ENCODE measurements at places on chromosomes 16 and 17.

DNA sequence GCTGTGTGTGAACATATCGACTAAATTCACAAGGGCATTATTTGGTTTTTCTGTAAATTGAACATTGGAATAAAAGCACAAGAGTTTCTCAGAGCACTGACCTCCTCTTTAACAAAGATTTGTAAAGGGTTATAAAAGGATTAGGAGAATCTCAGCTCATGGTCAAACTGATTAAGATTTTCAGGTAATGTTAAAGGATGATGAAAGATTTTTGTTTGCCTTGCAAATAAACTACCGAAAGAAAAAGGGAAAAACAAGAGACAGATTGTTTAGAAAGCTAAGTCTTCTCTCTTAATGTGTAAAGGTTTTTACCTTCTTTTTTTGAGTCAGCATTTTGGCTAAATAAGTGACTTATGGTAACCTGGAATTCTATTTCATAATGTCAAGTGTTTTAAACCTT is 47.6 kb upstream of the MED9 start:
- no peak for DNase-seq

DNA sequence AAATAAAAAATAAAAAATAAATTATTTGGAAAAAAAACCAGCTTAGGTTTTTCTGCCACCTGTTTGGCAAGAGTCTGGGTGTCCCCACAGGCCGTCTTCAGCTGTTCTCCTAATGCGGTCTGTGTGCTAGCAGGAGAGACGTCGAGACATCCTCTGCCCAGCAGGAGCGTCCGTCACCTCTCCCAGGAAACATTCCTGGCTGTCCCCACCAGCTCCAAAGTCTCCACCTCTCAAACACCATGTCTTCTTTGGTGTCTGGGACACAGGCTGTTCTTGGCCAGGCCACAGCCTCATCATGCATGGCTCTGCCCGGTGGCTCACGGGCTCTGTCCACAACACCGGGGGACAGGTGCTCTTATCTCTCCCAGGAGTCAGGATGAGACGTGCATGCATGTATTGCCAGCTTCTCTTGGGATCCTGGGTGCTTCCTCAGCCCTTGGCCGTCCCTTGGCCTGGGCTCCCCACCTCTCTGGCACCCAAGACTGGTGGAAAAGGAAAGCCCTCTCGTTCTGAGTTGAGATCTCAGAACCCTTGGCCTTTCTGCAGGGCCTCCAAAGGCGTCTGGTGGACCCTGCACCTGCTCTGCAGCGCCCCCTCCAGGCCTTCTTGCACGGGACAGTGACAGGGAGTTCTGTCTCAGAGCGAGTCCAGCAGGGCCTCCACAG is 84.9 kb upstream of the CBX4 start:
- no peak for DNase-seq

GRCh38 chr16:13041646-13042290 is 140.4 kb downstream of the SHISA9 start:
- no peak for DNase-seq

DNA sequence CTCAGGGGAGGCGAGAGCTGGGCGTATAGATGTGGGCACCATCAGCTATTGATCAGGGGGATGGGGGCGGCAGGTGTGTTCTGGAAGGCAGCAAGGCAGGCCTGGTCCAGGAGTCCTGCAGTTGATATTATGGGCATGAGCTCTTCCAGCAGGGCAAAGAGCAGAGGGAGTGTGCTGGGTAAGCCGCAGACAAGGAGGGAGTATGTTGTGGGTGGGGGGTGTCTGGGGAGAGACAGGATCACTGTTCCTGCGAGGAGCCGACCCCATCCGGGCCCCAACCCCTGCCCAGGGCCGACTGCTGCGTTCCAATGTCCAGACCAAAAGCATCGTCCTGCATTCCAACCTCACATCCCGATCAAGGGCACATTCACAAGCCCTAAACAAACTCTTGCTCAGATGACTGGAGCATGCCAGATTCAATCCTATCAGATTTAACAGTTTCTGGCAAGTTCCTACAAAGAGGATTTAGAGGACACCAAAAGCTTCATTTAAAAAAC is 9.2 kb downstream of the MXRA7 start:
- no peak for DNase-seq

DNA sequence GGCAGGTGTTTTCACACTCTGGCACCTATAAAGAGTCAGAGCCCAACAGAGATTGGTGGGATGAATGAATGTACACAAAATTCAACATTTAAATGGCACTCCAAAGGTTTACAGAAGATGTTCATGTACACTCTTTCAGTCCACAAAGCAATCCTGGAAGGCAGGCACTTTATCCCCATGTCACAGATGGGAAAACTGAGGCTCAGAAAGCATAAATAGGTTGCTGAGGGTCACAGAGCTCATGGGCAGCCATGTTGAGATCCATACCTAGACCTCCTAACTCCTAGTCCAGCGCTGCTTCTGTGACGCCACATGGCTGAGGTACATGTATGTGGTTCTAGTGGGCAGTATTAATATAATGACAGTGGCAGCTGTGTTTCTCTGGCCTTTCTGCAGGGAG is 157.7 kb upstream of the LHX1 start:
- DNase-seq = no peak

DNA sequence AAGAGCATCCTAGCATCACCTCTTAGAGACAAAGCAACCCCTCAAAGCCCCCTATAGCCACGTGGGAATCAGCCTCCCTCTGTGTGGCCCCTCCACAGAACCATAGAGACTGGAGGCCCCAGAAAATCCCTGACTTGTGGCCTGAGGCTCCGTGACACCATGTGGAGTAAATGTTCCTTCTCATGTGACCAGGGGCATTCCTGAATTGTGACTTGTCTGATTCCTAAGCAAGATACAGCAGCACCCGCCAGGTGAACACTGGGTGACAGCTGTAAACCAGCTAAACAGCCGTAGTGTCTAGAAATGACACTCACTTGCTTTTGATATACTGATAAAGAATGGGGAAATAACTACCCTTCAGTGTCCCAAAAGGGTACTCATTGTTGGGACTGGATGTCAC is 79.0 kb downstream of the DYNLRB2 start:
- no peak for DNase-seq

DNA sequence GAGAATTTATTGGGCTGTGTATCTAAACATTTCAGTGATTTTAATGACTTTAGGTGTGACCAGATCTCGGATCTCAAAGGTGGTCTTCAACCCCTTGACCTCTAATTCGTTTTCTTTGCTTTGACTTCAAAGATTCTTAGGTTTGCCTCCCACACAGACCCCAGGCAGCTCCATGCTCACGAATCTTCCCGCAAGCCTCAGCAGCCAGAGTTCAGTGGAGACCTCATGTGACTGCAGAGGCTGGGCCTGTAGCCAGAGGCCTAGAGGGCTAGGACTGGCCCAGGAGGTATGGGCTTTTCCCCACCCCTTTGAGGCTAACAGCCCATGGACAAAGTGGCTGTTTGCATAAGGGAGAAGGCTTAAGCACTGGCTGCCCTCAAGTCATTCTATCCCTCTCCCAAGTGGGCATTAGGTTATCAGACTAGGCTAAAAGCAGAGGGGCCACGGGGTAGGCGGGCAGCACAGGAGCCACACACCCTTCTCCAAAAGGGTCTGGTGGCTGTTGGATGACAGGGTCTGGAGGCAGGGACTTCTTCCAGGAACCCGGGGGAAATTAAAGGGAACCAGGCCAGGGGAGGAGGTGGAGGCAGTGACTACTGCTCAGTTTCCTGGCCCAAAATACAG is 3.0 kb downstream of the HIRIP3 start:
- DNase-seq = peak; percentile 40

GRCh38 chr16:86566966-86567700 is 504 bp downstream of the FOXC2 start:
- no peak for DNase-seq

GRCh38 chr17:70366386-70366785 is 197.1 kb downstream of the KCNJ2 start:
- DNase-seq = no peak

DNA sequence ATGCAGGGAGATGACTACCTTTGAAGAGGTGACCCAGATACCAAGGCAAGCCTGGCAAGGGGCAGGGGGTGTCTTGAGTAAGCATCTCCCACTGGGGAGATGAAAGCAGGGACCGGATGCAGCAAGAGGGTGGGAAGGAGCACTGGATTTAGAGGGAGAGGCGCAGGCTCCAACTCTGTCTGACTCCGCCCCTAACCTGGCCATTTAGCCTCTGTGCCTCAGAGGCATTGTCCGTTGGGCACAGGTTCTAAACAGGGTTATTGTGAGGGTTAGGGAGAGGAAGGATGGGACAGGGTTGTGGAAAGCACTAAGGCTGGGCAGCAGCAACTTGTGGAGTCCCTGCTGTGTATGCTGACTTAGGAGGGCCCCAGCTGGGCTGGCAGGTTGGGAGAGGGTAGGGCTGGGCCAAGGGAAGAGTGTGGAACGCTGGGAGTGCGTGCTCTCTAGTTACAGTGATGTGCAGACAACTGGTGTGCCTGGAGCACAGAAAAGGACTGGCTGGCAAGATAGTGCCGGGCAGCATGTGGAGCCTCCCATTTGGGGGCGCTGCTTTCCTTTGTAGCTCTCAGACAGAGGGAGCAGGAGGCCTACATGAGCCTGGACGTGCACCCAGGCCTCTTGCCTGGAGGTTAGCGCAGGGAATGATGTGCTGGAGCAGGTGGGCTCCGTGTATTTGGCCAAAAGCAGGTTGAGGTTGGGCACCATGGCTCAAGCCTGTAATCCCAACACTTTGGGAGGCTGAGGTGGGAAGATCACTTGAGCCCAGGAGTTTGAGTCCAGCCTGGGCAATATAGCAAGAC is 26.2 kb downstream of the TBX2 start:
- DNase-seq = no peak

GRCh38 chr16:70570967-70571570 is 47.5 kb downstream of the SF3B3 start:
- DNase-seq = no peak

DNA sequence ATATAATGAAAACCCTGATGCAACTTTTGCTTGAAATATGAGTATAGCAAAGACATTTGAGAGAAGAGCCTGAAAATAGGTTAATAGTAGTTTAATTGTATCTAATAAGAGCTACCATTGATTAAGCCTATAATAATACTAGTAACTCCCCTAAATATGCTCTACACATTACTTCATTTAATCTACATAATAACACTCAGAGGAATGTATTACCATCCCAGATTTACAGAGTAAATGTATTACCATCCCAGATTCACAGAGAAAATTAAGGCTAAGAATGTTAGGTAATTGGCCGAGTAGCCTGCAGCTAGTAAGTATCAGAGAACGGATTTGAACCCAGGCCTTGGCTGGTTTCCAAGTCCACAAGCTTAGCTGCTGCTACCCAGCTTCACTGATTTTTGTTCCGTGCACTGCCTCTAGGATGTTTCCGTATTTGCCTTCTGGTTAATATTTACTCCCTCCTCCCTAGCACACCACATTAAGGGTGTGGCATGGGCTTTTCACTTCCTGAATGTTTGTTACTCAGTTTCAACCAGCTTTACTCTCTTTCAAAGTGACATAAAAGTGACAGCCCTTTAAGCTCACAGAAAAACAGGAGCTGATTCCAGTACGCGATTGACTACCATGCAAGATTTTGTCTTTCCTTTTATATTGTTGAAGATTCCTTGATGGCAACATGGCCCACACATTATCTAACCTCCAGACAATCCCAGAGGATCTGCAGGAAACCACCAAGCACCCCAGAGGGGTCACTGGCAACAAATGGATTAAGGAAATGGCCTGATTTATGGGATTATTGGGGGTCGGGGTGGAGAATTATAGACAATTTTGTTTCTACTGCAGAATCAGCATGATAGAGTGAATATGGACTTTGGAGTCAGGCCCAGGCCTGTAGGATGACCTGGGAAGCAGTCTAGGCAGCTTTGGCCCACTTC is 26.7 kb upstream of the TOX3 start:
- DNase-seq = no peak

- no peak for DNase-seq
These were observed 237.7 kb downstream of the SEC14L1 start for GRCh38 chr17:77378318-77379064.

- no peak for DNase-seq
These were observed 1.4 kb downstream of the BAIAP2 start for GRCh38 chr17:81036197-81036941.

- no peak for DNase-seq
These were observed 267.5 kb downstream of the IRF8 start for GRCh38 chr16:86166414-86166813.

DNA sequence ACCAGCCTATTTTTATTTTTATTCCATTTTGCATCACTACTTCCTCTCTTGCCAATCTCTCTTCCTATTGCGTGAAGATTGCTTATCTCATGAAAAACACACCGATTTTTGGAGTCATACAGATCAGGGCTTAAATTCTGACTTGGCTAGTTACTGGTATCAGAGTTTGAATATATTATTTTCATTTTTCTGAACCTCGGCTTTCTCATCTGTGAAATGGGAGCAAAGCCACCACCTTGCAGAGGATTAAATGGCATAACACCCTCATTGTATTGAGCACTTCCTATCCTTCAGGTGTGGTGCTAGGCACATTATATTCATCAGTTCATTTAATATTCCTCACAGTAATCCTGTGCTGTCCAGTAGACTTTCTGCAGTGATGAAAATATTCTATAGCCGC is 208.8 kb downstream of the HAPSTR1 start:
- DNase-seq = no peak

- no peak for DNase-seq
These were observed 9.5 kb downstream of the MRPL27 start for GRCh38 chr17:50363217-50364060.

GRCh38 chr17:79842656-79843473 is 3.6 kb upstream of the CBX4 start:
- no peak for DNase-seq

DNA sequence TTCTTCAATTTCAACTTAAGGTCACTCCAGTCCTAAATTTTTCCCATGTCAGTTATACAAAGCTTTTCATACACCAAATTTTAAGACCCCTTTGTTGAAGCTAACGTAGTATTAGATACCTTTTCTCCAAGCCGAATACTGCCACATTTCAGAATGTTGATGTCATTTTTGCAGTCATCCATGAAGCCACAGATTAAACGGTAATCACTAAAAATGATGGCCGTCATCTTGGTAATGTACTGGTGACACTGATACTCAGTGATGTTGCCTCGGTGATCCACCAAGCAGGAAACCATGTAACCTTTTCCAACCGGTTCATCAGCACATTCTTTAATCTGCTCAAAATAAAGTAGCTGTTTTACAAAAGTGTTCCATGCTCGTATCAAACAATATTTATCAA is 82.1 kb upstream of the CLEC18B start:
- DNase-seq = no peak

- no peak for DNase-seq
These were observed 884 bp upstream of the JPT1 start for GRCh38 chr17:75155191-75155601.

DNA sequence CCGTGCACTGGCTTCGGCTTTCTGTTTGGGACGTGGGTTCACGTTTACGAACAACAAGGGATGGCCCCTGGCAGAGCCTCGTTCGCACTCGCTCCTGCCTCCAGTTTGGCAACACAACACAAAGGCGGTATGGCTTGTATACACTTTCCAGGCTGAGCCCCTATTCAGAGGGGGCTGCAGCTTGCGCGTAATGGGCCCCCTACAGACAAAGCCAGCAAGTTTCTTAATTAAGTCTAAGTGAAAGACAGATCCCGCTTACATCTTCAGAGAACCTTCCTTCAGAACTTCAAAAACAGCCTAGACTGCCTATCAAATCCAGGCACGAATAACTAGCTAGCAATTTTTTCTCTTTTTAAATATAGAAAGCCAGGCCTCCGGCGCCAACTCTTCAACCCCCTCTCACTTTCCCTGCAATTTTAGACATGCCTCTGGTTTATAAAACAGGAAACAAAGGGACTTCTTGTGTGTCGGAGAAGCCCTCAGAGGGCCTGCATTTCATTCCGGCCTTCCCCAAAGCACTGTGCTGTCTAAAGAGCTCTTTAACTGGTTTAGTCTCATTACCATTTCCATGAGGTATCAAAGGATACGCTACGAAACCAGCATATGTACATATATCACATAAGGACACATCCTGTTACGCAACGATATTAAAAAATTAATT is 244.9 kb downstream of the STX8 start:
- no peak for DNase-seq

Data from fibroblast of the conjunctiva (primary cell).